Fibroblast of the aortic adventitia (primary cell): ENCODE measurements at places on chromosomes 1 and 21.
A peak's percentile ranks its signal among the peaks of the same experiment; 100 is the strongest.

GRCh38 chr1:56777972-56778371, 41.2 kb downstream of the FYB2 start:
- DNase-seq: no peak

- DNase-seq: peak; percentile 9
Observed at GRCh38 chr21:38631206-38631605, 132.9 kb upstream of the ERG start.

DNA sequence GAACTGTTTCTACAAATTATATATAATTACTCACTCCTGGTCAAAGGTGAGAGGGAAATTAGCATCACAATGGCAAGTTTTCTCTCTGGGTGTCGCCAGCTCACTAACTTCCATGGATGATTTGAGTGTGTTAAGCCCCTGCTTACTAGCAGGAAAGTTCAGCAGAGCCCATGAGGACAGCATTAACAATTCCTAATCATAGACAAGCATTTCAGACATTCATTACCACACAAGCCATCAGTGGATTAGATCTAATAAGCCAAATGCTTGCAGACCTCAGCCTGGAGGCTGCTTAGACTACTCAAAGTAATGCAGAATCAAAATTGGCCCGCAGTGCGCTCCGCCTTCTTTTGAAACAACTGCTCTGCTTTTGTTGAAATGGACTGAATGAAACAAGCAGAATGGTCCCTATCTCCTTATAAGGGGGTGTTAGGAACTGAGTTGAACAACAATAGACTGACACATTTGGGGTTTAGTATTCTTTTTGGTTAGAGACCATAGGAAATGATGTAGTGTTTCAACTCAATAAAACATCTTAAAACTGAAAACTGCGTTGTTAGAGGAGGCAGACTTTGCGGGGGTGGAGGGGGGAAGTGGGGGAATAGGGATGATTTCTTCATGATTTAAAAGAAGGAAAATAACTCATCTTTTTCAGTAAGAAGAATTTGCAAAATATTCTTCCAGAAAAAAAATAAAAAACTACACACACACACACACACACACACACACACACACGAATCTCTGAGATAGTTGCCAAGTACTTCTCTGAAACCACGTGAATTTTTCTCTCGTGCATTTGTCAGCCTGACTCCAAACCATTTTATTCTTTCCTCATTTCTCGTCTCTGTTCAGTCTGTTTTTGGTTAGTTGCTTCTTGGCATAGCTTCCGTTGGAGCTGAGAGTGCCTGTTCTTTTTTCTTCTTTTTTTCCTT, 54.6 kb downstream of the GORAB start:
- DNase-seq: peak; percentile 96

- DNase-seq: no peak
Observed at GRCh38 chr1:15546641-15547040, 20.0 kb downstream of the DNAJC16 start.

- peak; percentile 64 for DNase-seq
Observed at GRCh38 chr21:34915364-34915841, 133.7 kb downstream of the RUNX1 start.

GRCh38 chr1:70583522-70583921, 172.5 kb downstream of the CTH start:
- no peak for DNase-seq

GRCh38 chr1:112840631-112841624, 115.1 kb downstream of the SLC16A1 start:
- DNase-seq: no peak

DNA sequence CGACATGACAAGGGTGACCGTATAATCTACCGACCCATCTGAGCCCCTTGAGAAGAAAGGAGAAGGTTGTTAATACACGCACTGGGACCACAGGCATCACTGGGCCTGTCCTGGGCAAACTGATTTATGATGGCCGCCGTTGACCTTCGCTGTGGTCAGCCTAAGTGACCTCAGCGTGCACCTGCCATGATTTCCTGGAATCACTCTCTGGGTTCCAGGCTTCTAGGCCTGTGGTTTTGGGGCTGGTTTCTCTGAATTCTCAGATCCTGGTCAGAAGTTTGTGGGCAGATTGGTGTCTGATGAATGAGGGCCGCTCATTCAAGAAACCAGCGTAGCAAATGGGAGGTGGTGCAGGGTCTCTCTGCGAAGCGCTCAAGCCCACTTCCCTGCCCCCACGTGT, 64.0 kb downstream of the SIK1 start:
- DNase-seq: no peak

DNA sequence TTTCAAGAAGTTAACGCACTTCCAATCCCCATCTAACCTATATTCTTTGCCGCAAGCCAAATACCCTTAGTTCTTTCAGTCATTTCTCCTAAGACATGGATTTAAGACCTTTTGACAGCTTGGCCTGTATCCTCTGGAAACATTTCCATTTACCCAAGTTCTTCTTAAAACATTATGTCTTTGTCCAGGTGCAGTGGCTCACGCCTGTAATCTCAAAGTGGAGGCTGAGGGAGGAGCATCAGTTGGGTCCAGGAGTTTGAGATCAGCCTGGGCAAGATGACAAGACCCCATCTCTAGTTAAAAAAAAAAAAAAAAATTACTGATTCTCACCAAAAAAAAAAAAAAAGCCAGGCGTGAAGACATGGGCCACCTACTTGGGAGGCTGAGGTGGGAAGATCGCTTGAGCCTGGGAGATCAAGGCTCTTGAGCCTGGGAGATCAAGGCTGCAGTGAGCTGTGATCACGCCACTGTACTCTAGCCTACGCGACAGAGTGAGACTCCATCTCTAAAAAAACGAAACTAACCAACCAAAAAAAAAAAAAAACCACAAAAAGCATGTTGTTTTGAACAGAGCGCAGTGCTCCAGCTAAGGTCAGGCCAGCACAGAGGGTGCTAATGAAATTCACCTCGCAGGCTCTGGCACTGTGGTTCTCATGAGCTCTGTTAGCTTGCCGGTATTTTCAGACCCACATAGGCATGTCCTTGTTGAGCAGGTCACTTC, 36.0 kb downstream of the NUAK2 start:
- no peak for DNase-seq

- DNase-seq: no peak
Observed at GRCh38 chr21:17795146-17796036, 23.8 kb downstream of the C21orf91 start.

DNA sequence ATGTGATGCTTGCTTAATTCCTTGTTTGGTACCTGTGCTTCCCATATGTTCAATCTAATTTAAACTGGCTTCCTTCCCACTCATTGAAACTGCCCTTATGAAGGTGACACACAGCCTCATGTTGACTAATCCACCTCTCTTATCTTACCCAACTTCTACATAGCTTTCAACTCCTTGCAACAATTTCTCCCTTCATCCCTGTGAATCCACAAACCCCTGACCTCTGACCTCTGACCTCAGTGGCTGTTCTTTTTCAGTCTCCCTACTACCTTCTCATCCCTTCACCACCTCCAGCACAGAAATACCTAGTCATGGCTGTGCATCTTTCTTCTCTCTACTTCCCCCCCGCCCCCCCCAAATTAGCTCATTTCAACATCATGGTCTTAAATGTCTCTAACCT, 144.5 kb downstream of the TTLL7 start:
- DNase-seq: no peak

- no peak for DNase-seq
Observed at GRCh38 chr1:9793291-9793690, 30.5 kb downstream of the CLSTN1 start.

GRCh38 chr1:180923021-180923841, 10.5 kb downstream of the KIAA1614 start:
- no peak for DNase-seq

- no peak for DNase-seq
Observed at GRCh38 chr1:1421147-1421906, at the start of gene ANKRD65. Gene ANKRD65 (minus strand): TSS chr1:1421276. CDS start chr1:1421005, 271 bp downstream.

DNA sequence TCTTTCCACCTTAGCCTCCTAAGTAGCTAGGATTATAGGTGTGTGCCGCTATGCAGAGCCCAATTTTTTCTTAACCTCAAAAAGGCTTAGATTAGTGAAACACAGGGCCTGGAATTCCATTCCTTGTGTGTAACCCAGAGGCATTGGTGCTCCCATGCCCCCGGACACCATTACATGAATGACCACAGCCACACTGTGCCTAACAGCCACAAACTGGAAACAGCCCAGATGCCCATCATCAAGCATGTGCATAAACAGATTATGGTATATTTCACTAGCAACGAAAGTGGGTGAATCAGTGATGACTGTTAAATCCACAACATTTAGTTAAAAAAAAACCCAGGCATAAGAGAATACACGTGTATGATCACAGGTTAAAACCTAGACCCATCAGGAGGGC, 24.4 kb downstream of the ADAM30 start:
- DNase-seq: no peak

DNA sequence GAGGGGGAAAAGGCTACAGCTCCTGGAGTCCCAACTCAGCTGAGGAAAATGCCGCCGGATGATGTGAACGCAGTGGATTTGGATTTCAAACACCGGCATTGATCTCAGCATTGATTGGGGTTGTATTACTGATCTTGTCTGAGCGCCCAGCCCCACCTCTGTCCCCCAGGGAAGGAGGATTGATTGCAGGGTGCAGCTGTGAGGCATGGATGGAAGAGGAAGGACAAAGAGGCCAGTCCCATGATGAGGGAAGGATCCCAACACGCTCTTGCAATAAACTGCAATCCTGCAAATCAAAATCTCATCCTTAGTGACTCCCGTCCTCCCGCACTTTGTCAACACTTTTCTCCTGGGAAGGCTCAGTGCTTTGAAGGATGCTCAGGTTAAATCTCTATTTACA, 242.3 kb upstream of the PROX1 start:
- no peak for DNase-seq

DNA sequence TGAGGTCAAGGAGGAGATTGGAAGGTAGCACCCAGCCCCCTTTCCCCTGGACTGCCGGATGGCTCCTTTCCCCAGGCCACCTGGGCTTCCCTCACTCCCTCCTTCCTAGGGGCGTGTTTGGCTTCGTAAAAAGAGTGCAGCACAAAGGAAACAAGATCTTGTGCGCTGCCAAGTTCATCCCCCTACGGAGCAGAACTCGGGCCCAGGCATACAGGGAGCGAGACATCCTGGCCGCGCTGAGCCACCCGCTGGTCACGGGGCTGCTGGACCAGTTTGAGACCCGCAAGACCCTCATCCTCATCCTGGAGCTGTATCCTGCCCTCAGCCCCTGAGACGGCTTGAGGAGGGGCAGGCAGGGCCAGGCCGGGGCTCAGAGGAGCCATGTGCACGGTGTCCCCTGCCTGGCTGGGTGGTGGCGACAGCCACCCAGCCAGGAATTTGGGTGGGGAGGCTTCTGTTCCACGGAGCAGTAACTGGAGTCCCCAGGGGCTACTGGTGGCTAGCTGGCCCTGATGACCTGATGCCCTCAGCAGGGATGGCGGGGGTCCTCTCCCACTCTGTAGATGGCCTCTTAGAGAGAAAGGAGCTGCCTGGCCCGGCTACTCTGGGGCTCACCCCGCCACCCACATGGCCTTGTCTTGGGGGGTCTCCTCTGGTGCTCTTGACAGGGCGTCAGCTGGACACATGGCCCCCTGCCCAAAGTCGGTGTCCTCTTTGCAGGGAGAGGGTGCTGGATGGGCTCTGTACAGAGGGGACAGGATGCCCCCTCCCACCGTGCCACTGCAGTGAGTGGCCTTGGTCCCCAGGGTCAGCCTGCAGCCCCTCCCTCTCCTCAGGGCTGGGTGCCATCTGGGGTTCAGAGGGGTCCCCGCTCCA, 39.5 kb downstream of the TRIM11 start:
- no peak for DNase-seq

DNA sequence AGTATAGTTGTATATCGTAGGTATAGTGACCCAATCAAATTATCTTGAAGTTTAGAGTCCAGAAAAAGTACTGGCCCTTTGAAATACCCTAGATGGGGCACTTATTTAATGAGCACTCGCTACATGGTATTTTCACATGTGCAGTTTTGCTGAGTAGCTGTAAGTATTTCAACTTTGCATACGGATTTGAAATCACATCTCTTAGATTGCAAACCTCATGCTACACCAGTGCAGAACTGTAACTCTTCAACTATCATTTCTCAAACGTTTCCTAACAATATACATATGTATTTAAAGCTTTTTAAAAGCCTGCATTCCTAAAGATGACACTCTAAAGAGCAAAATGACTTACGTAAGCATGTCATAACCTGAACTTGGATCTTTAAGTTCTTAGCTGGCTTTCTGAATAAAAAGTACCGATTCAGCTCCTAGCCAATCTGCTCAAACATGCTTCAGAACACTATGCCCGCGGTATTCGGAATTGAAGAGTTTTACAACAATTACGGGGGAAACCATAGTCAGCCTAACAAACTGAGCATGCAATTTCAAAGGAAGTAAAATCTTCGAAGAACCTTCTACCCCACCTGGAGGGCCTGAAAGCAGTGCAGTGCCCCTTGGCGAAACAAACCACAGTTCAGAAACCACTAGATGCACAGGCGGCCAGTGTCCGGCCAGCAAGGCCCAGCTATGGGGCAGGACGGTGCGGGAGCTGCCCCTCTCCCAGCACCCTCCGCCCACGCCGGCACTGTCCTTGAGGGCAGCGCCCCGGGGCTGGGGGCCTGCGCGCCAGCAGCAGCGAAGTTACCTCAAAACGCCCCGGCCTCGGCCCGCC, 863 bp downstream of the FH start:
- peak; percentile 31 for DNase-seq

DNA sequence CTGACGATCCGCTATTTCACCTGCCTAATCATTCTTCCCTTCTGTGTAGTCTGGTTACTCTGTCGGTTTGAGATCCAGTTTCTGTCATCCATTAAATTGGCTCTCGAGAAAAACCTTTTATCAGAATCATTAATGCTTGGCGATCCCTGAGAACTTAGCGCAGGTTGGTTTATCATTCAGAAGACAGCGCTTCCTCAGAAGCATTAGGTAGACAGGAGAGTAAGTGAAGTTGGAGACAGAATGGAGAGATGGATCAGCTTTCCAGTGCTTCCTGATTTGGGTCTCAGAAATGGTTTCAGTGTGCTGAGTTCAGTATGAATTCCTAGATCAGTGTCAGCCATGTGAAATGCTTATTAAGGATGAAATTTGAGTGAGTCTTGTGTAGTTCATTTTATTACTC, 1.3 kb downstream of the USP1 start:
- DNase-seq: peak; percentile 21

DNA sequence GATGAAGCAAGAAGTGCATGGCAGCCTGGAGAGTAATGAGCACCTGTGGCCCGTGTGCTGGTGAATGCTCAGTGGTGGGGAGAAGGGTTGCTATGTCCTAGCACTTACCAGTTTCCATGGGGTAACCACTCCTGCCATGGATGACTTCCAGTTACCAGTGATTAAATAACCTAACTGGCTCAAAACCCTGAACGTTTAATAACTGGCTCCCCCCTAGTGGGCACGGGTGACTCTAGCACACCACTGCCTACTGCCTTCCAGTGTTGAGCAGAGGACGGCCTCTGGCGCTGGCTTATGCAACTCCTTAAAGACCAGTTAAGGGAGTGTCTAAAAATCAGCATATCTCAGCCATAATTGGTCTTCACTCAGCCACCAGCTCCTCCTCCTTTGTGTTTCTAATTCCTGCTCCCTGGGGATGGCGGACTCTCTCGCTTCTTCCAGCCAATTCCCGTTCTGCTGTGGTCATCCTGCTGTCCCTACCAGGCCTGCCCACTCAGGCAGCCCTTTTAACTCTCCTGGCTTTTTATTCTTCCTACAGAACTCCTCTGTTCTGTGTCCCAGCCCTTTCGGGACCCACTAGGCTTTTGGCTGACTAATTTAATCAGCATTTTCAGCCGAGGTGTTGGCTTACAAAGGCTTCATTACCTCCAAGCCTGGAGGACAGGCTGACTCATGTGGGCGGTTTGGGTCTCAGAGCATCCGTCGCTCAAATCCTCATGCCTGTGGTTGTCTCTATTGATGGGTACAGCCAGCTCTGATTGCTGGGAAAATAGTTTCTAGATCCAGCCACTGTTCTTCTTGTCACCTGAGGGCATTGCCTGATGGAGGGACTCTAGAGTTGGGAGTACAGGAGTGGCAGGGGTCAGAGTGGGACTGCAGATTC, 332.4 kb downstream of the CAMTA1 start:
- peak; percentile 60 for DNase-seq
